ENCODE measurements at places on chromosomes 2 and 18. TPM values are rescaled to one million over a fixed set of nuclear protein-coding genes. Genes with fewer than 3 reads are reported as not detected.

DNA sequence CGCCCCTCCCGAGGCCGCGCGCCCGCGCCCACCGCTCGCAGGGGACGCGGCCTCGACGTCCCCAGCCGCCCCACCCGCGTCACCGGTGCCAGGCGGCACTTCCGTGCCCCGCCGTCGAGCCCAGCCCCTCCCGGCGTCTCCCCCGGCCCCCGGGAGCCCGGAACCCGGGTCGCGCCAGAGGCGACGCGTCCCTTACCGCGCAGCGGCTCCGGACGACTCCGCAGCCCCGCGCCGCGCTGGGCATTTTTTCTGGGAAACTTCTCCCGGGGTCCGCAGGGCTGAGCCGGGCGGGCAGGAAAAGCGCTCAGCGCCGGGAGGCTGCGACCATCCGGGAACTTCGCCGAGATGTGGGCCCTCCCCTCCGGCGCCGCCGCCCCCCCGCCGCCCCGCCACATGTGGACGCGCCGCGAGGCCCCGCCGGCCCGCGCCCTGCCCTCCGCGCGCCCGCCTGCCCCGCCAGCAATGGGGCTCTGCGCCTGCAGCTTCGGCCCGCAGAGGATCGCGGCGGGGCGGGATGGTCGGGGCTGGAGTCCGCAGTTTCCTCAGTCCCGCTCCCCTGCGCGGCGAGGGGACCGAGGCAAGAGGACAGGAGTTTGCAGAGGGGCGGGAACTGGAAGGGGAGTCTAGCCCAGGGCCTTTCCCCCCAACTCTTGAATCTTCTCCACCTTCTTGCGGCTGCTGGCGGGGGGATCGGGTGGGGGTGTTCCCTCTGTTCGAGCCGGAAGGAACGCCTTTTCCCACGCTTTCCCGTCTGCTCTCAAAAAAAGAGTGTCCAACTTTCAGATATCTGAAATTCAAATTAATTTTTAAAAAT is 81.5 kb downstream of the CHRNA1 start:
- H3K4me1 ChIP-seq, result peaks cover 21% of the 10 kb centered on the region
- peak overlapping the region; percentile 84 for H3K4me3 ChIP-seq
- H3K27ac ChIP-seq, result peak overlapping the region; percentile 95
- H3K36me3 ChIP-seq, result no peaks in the 10 kb centered on the region
- no peaks in the 10 kb centered on the region for H3K27me3 ChIP-seq

DNA sequence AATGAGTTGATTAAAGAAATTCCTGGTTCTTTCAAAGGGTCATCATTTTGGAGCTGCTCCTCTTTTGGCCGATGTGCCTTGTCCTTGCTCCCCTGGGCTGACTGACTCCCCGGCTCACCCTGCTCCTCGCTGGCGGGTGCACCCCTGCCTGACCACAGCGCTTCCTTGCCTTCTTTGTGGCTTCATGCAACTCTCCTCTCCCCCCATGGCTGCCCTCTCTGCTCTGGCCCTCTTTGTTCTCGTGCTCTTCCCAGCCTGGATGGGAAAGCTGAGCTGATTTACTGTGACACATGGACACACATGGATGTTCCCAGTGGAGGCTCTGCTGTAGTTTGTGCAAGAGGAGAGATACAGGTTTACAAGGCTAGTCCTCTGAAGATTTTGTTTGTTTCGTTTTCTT is 234.6 kb downstream of the HAUS1 start:
- H3K4me3 ChIP-seq, result no peak overlapping the region
- H3K36me3 ChIP-seq, result no peaks in the 10 kb centered on the region
- no peak overlapping the region for H3K27ac ChIP-seq
- no peak for DNase-seq
- H3K4me1 ChIP-seq, result peaks cover 8% of the 10 kb centered on the region

GRCh38 chr2:119513832-119514231 is 10.5 kb downstream of the SCTR start:
- DNase-seq, result no peak
- H3K4me1 ChIP-seq, result no peaks in the 10 kb centered on the region
- no peaks in the 10 kb centered on the region for H3K36me3 ChIP-seq
- H3K4me3 ChIP-seq, result no peak overlapping the region

DNA sequence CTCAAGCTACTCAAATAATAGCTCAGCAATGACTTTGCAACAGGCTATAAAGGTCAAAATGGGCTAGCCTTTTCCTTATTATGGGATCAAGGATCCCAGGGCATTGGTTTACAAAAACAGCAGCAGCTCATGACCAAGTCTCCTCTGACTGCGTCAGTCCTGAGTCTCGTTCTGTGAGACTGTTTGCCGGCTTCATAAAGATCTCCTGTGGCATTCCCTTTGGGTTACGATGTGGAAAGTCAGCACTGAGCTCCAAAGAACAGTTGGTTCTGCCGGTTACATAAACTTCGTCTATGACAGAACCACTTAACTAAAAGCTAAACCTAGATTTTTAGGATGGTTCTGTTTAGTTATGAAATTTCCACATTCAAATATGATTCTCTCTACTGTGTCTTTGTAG is 674.9 kb downstream of the ZEB2 start:
- no peak for DNase-seq
- H3K27ac ChIP-seq, result no peak overlapping the region
- no peaks in the 10 kb centered on the region for H3K4me1 ChIP-seq
- no peak overlapping the region for H3K4me3 ChIP-seq
- H3K27me3 ChIP-seq, result no peaks in the 10 kb centered on the region

DNA sequence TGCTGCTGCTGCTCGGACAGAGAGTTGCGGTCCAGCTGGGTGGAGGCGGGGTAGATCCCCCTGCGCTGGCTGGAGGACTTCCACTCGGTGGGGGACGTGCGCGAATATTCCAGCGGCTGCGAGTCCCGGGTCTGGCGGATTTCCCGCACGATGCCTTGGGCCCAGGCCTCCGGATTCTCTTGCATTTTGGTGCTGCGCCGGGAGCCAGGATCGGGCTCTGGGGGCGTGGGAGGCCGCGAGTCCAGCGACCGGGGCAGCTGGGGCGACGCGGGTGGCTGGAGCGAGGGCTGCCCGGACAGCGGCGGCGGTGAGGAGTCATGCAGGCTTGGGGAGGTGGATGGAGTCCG is 4.8 kb downstream of the NT5C1B start:
- H3K27ac ChIP-seq, result no peak overlapping the region
- H3K36me3 ChIP-seq, result no peaks in the 10 kb centered on the region
- H3K27me3 ChIP-seq, result no peaks in the 10 kb centered on the region
- DNase-seq, result no peak
- no peaks in the 10 kb centered on the region for H3K4me1 ChIP-seq

- no peaks in the 10 kb centered on the region for H3K36me3 ChIP-seq
- no peaks in the 10 kb centered on the region for H3K27me3 ChIP-seq
- no peak overlapping the region for H3K27ac ChIP-seq
- DNase-seq, result no peak
- H3K4me1 ChIP-seq, result peaks cover 3% of the 10 kb centered on the region
These were observed 217.8 kb downstream of the OSR1 start for GRCh38 chr2:19140463-19141208.

DNA sequence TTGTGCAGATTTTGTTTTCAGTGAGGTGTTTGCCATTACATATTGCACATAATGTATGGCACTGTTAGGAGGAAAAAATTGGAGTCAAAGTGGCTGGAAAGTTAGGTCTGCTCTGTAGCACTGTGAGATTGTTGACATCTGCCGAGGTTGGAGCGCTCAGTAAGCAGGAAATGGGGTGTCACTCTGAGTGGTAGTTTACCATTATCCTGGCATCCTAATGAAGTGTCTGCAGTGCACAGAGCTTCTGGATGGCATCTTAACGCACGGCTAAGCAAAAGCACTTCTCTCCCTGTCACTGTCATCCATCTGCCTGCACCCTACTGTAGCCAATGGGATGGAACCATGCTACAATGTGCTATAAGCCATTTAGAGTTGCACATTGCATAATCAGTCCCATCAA is 561.9 kb downstream of the ARHGAP15 start:
- no peak overlapping the region for H3K27ac ChIP-seq
- no peak for DNase-seq
- no peak overlapping the region for H3K4me3 ChIP-seq
- no peaks in the 10 kb centered on the region for H3K4me1 ChIP-seq

DNA sequence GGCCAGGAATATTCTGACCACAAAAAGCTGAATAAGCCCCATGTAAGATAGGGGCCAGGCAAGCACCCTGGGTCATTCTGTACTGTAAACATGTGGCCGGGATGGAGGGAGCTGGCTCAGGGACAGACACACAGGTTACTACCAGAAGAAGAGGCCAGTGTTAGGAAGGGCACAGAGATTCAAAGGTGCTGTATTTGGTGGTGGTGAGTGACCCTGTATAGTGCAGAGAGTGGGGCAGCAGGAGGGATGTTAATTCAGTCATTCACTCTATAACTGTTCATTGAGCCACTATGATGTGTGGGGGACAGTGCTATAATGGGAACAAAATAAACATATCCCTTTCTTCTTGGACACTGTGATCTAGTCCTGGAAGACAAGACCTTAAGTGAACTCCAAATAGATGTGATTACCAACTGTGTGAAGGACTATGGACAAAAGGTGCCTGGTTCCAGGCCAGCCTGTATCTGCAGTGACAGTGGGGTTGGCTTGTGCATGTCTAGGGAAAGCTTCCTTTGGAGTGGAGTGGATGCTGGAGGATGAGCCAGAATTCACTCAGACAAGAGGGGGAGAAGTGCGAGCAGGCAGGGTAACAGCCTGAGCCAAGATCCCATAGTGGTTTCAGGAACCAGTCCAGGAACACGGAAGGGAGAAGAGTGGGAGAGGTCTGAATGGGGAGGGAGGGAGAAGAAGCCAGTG is 8.3 kb downstream of the MOCOS start:
- no peaks in the 10 kb centered on the region for H3K4me1 ChIP-seq
- H3K36me3 ChIP-seq, result no peaks in the 10 kb centered on the region
- no peak for DNase-seq
- no peaks in the 10 kb centered on the region for H3K27me3 ChIP-seq
- no peak overlapping the region for H3K27ac ChIP-seq
- no peak overlapping the region for H3K4me3 ChIP-seq

DNA sequence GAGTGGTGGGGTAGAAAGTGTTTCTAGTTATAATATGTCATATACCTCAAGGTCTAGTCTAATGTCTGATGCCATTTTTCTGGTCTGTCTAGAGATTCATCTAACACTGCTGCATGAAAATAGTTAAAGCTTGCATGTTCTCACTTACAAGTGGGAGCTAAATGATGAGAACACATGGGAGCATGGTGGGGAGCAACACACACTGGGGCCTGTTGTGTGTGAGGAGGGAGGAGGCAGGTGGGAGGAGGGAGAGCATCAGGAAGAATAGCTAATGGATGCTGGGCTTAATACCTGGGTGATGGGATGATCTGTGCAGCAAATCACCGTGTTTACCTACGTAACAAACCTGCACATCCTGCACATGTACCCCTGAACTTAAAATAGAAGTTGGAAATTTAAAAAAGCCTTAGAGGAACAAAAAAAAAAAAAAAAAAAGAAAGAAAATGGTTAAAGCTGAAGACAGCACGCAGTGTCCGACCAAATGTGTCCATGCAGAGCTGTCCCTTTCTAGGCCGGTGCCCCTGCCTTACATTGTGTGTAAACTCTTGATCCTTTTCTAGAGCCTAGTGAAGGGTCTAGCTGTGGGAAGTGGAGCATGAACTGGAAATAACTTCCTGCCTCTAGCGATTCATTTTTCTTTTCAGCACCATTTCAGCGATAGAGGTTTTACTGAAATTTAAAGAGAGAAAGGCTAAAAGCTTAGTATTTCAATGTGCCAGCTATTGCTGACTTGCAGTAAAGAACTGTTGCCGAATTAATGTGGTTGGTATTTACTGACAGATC is 94.0 kb downstream of the FMNL2 start:
- no peaks in the 10 kb centered on the region for H3K36me3 ChIP-seq
- H3K4me1 ChIP-seq, result peaks cover 8% of the 10 kb centered on the region

DNA sequence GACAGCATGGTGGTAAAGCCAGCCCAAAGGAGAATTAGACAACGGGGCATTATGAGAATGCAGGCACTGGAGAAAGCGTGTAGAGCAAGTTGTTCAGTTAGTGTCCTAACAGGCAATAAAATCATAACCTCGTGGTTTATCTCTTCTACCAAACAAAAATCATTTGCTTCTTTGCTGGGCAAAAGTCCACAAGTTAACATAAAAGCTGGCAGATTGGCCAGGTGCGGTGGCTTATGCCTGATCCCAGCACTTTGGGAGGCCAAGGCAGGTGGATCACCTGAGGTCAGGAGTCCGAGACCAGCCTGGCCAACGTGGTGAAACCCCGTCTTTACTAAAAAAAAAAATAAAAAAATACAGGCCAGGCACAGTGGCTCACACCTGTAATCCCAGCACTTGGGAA is 364.1 kb downstream of the SETBP1 start:
- H3K27me3 ChIP-seq, result no peaks in the 10 kb centered on the region
- no peak overlapping the region for H3K27ac ChIP-seq
- H3K4me1 ChIP-seq, result no peaks in the 10 kb centered on the region
- DNase-seq, result no peak
- H3K4me3 ChIP-seq, result no peak overlapping the region

The ARHGAP15 gene
- total RNA-seq, result 1.4 TPM

The CFAP65 gene
- total RNA-seq, result not detected

The POTEI gene
- not detected for total RNA-seq

The ASIC4 gene
- total RNA-seq, result not detected

The GALNT14 gene
- not detected for total RNA-seq
